ENCODE measurements at places on chromosomes 6 and 20.

DNA sequence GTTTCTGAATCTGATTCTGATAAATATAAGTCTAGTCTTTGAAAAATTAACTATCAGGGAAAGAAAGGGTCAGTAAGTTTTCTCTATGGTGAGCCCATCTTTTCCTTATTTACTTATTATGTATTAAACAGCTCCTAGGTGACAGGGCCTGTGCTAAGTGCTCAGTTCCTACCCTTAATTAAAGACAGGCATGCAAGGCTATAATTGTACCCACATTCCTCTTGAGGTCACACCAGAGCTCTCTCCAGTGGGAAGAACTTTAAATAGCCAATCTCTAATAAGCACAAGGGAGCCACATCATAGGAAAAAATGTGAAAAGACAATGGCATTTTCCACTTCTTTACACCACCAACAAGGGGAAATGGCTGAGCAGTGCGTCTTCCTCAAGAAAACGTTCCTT is 421.8 kb upstream of the SLC35B3 start:
- DNase-seq: no peak

- no peak for DNase-seq
These were observed 456.8 kb upstream of the GJE1 start for GRCh38 chr6:141675957-141676356.

- DNase-seq: no peak
These were observed 260.0 kb upstream of the CDYL start for GRCh38 chr6:4516206-4516605.

GRCh38 chr6:55836945-55837344 is 38.4 kb downstream of the BMP5 start:
- DNase-seq: no peak

DNA sequence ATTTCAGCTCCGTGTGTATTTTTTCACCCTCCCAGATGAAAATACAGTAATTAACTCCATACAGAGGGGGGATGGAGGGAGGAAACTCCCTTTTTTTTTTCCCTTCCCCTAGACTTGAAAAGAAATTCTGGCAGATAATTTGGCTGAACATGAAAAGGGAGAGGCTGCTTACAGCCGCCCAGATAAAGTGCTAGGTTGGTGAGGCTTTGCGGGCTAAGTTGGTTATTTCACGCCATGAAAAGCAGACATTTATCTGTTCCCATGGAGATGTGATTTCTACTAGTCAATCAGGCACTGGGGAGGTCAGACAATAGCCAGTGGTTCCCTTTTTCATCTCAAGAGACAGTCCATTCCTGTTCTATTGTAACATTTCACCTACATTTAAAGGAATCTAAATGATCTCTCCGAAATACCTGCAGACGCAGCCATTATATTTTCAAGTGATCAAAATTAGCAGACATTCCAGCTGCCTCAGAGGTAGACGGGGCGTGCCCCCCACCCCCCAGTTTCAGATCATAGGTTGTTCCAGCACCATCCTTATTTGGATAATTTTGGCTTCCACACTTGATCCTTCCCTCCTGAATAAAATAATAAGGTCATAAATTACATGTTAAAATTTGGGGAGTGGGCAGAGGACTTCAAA is 143.9 kb upstream of the ZNF217 start:
- no peak for DNase-seq

- no peak for DNase-seq
These were observed 103.1 kb downstream of the DST start for GRCh38 chr6:56539527-56540105.

GRCh38 chr20:46638134-46638897 is 12.9 kb downstream of the SLC13A3 start:
- DNase-seq: no peak

DNA sequence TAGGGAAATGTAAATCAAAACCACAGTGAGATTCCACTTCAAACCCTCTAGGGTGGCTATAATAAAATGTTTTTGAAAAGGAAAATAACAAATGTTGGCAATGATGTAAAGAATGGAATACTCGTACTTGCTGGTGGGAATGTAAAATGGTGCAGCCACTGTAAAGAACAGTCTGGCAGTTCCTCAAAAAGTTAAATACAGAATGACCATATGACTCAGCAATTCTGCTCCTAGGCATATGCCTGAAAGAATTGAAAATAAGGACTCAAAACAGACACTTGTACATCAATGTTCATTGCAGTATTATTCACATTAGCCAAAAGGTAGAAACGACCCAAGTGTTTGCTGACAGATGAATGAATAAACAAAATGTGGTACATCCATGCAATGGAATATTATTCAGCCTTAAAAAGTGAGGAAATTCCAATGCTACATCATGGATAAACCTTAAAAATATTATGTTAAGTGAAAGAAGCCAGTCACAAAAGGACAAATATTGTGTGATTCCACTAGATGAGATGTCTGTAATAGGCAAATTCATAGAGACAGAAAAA is 10.2 kb upstream of the RNF114 start:
- no peak for DNase-seq

DNA sequence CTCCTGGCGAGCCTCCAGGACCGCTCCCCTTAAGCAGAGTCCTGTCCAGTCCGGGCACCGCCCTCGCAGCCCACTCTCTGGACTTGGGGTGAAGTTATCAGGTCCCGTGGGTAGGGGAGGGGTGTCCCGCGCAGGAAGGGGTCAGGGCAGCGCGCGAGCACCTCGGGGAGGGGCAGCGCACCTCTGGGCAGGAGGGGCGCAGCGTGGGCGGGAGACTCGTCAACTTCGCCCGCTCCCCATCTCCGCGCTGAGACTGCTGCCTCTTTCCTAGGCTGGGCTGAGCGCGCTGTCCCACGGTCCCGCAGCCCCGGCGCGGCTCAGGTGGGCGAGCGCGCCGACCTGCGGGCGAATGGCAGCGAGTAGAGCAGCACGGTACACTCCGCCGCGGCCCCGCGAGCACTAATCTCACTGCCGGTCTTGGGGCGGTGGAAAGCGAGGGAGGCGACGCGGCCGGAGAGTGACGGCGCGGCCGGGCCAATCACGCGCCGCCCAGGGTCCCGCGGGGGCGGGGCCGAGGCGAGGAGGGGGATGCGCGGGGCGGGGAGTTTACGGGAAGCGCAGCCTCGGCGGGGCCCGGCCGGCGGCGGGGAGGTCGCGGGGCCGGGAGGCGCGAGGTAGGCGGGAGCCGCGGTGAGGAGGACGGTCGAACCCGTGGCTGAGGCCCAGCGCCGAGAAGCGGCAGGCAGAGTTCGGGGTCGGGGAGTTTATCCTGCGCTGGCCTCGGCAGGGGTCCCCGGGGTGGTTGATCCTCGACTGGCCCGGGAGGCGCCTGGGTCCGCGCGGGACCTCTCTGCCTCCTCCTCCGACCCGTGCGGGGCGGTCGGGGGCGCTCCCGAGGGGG is at the start of gene MAN1A1:
MAN1A1 (minus strand) TSS at position 401 of the 841 bp plus-strand sequence. CDS start 696 bp downstream, outside the sequence.
- peak; percentile 7 for DNase-seq

GRCh38 chr20:53786071-53786444 is 192.4 kb upstream of the ZNF217 start:
- no peak for DNase-seq

GRCh38 chr6:35213824-35214756 is at the start of gene SCUBE3:
Gene SCUBE3 (plus strand): TSS chr6:35213956. CDS start chr6:35214419, 463 bp downstream.
- no peak for DNase-seq

- no peak for DNase-seq
These were observed 26.2 kb downstream of the MYO6 start for GRCh38 chr6:75775219-75775618.

- DNase-seq: no peak
These were observed at the start of gene MYCT1 for GRCh38 chr6:152697634-152698033. Gene MYCT1 (plus strand): TSS chr6:152697897. CDS start chr6:152697903, 6 bp downstream.

All from AG09309 (cell line).